Central memory CD8-positive, alpha-beta T cell (primary cell): ENCODE measurements at places on chromosomes 6 and 20.

DNA sequence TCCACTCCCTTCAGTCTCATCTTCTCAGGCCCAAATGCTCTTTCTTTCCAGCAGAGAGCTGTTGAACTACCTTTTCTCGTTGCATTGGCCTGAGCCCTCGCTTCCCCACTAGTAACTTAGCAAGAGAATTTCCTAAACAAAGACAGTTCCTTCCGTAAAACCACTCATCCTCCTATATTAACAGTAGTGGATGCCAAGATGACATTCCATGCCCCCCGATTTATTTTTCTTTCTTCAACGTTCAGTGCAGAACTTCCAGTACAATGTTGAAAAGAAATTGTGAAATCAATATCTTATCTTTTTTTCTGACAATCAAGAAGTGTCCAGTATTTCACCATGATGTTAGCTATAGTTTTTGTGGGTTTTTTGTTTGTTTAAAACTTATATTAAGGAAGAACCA is 45.8 kb downstream of the SOX4 start:
- DNase-seq: no peak

GRCh38 chr20:48238326-48238725 is 453.0 kb upstream of the SULF2 start:
- no peak for DNase-seq

DNA sequence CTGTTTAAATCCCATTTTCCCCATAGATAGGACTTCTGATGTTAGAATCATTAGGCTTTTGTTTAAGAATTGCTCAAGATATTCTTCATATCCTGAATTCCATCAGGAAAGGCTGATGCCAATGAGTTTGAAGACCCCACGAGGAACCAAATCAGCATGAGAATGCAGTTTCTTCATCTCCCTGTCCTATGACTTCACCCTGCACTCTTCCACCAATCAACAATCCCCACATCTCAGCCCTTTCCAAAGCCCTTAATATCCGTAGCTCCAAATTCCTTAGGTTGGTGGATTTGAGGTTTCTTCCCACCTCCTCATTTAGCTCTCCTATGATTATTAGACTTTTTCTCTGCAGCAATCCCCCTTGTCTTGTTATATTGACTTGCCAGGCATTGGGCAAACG is 88.3 kb upstream of the PRND start:
- no peak for DNase-seq

DNA sequence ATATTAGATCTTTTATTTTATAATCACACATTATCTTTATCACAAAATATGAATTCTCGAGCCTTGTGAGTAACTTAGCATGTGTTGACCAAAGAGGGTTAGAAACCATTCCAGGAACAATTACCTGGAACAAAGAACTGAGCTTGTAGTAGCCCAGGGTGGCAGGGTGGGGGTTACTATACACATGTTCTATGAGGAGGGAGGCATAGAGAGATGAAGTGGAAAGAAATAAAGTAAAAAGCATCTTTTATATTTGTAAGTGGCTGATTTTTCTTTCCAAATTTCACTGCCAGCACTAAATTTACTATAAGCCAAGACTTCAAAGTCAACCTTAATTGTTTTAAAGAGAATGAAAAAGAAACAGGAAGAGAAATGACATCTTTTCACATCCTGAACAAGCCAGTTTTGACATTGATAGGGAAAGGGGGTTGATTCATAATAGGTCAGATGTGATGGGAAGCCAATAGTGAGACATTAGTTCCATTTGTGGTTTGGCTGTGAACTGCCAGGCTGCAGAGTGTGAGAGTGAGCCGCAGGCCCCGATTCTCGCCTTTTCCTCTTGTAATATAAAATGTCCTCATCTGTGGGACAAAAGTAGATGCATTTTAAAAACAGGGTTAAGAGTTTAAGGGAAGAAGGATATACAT is 52.7 kb upstream of the MYB start:
- peak; percentile 35 for DNase-seq

GRCh38 chr6:163370464-163371117 is 43.9 kb upstream of the QKI start:
- DNase-seq: no peak

- no peak for DNase-seq
These were observed 38.6 kb downstream of the IBTK start for GRCh38 chr6:82208913-82209312.

- DNase-seq: no peak
These were observed 283.8 kb downstream of the ALDH8A1 start for GRCh38 chr6:134666125-134666524.

GRCh38 chr6:23420659-23421350 is 705.2 kb upstream of the NRSN1 start:
- DNase-seq: no peak

DNA sequence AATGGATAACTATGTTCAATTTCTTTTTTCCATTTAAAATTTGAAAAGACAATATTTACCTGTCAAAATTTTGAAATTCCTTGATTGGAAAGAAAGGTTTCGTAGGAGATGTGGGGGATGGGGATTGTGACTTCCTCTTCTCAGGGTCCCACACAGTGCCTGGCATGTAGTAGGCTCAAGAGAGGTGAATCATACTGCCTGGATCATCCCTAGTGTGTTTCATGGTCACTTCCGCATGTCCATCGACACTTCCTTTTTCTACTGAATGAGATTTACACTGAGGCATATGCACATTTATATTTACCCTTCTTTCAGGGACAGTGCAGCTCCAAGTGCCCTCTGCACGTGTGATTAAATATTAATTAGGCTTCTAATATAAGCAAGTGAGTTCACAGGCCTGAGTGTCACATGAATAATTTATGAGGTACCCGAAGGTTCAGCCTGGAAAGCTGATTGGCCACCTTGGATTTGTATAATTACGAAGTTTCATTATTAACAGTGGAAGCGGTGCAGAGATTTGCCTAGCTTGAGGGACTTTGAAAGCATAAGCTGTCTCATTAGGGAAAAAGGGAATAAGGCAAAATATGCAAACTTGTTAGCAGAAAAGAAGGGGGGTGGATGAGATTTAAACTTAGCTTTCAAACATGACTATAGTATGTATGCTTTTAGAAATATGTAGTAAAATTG is 177.5 kb upstream of the MMS22L start:
- no peak for DNase-seq

GRCh38 chr6:126002755-126003679 is 16.7 kb downstream of the TRMT11 start:
- no peak for DNase-seq

DNA sequence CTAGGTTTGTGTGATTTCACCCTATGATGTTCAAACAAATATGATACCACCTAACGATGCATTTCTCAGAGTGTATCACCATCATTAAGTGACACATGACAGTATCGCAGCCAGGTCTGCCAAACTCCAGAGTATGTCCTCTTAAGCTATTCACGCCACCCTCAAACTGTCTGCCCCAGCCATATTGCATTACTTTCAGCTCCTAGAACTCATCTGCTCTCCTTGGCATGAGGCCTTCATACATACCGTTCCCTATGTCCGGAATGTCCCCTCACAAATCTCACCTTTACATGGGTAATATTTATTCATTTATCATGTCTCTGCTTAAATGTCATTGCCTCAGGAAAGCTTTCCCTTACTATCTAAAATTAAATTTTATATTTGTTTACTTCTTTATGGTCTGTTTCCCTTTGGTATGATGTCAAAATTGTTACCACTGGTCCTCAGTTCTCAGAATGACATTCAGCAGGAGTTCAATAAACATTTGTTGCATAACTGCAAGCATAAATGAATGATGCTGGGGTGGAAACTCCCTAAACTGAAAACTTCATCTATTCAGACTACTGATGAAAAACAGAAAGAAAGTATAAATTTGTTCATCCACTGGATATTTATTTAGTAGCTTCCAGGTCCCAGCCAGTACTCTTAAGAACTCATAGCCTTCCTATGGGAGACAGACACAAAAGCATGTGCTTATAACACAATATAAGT is 3.2 kb downstream of the SESN1 start:
- DNase-seq: no peak

DNA sequence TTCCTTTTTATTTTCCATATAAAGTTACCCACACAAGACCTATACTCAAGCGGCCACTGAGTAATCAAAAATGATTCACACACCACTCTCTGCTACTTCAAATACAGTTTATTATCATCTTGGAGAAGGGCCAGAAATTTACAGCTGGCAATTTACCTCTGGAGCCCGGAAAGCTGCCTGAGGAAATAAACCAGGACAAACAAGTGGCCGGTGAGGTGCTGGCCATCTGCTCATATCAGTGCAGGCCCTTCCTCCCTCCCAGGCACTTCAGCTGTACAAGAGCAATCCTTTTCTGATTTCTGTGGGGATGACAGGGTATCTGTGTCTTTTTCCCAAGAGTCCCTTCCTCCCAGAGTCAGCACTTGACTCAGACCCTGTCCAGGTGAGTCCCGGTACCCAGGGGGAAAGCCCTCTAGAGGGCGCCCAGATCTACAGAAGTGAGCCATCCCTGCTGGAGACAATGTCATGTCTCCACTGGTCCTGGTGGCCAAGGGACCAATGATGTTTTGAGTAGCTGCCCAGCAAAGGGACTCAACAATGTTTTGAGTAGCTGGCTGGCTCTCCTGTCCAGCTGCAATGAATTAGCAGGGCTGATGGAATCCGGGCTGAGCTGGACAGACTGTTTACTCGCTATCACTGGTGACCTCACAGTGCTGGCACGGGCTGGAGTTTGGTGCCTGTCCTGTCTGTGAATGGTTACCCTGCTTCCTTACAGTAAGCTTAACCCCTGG is 23.6 kb downstream of the LRP11 start:
- DNase-seq: no peak

DNA sequence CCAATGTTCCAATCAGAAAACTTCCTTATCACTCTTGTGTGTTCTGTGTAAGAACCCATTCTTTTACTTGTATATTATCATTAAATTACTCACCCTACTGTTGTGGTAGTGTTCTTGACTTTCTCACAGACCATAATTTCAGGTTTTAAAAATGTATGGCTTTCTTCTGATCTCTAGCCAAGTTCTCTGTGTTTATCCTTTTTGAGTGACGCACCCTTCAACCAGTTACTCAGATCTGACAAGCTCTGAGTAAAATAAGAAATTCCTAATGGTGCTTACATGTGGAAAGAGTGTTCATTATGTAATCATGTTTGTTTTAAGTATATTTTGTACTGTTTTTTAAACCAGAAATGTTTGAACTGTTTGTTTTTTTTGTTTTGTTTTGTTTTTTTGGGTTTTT is 11.0 kb downstream of the TBPL1 start:
- DNase-seq: no peak

DNA sequence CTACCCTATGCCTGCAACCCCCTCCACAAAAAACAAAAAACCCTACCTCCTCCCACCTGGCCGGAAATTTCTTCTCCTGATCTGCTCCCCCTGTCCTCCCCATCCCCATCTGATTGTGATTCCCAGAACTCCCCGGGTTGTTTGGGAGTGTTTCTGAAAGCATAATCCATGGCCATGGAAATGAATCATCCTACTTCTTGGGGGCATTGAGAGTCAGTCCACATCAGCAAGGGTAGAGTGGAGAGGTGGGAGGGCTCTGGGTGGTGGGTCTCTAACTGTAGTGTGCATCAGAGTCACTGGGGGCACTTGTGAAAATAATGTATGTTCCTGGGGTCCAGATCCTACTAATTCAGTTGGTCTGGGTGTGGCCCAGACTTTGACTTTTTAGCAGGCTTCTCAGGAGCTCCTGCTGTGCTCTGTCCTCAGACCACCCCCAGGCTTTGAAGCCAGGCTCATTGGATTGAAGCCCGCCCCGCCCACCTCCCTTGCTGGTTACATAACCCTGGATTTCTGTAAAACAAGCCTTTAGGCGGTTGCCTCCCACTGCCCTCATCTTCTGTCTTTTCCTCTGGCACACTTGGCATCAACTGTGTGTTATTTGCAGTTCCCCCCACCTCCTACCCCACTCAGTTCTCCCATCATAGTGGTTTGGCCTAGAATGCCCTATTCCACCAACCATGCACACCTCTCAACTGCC is 10.5 kb downstream of the PIGT start:
- no peak for DNase-seq

GRCh38 chr20:53071833-53072232 is 99.7 kb downstream of the TSHZ2 start:
- DNase-seq: no peak

DNA sequence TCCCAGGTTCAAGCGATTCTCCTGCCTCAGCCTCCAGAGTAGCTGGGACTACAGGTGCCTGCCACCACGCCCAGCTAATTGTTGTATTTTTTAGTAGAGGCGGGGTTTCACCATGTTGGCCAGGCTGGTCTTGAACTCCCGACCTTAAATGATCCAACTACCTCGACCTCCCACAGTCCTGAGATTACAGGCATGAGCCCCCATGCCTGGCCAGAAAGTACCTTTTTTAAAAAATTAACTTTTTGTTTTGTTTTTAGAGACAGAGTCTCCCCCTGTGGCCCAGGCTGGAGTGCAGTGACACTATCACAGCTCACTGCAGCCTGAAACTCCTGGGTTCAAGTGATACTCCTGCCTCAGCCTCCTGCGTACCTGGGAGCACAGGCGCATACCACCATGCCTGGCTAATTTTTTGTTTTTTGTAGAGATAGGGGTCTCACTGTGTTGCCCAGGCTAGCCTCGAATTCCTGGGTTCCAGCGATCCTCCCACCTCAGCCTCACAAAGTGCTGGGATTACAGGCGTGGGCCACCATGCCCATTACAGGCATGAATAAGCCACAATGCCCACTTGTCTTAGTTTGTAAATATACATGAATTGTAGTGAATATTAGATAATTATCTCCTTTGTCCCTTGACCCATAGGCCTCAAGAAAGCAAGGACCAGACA is 17.4 kb upstream of the EEF1A1 start:
- no peak for DNase-seq

- DNase-seq: no peak
These were observed 534.1 kb upstream of the JAG1 start for GRCh38 chr20:11207749-11208502.

DNA sequence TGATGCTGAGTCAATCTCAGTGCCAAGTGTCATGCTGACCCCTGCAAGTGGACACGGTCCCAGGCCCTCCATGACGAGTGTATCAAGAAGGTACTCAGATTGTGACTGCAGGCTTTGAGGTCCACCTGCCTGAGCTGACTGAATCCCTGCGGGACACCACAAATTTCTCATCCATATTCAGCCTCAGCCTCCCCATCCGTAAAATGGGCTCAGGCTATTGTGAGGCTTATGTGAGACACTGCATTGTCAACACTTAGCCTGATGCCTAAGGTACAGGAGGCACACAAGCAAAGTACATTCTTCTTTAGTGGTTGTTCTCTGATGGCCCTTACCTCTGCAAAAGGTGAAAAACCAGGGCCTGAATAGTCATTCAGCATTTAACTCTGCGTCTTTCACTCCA is 70.4 kb upstream of the NFATC2 start:
- no peak for DNase-seq

- DNase-seq: no peak
These were observed 76.1 kb upstream of the SLC4A11 start for GRCh38 chr20:3315136-3315535.

DNA sequence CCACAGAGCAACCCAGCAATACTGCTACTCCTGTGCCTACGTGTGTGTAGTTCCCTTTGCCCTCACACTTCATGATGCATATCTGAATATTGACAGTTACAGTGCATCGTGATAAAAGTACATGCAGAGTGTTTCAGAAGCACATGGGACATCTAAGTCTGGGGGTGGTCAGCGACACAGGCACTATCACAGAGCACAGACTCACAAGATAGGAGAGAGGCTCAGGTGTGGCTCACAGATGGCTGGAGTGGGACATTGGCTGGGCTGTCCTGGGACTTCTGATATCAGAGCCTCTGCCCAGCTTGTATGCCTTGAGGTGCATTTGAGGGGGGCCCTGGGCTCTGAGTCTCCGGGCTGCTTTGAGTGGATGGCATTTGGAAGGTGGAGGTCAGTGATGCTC is 227.0 kb upstream of the RNF24 start:
- no peak for DNase-seq
